ENCODE measurements at places on chromosomes 2 and 18.

- DNase-seq: no peak
Measured at GRCh38 chr2:217186152-217186551, 326.3 kb upstream of the TNP1 start.

DNA sequence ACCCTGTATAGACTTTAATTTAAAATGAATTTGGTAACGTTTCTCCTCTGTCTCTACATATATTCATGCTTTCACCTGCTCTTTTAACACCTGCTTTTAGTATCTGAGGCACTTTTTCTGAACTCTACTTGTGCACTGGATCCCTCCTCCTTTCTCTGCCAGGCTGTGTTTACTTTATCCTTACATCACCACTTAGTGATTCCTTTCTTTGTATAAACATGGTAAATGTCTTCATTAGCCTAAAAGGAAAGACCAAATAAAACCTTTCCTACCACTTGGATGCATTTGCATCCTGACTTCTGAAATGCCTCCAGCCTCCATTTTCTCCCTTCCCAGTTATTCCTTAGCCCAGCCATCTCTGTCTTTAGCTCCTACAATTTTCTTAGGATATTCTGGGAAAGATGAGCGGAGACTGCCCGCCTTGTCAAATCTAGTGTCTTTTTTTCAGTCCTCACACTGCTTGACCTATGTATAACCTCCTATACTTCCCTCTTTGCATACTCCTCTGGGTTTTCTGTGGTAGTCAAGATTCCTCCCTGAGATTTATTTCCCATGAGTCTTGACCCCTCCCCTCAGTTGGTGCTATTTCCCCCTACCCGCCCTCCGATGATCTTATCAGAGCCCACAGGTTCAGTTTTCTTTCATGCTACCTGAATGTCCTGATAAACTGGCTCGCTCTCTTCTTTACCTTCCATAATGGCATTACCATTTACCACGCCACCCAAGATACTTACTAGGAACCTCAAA lies 44.8 kb downstream of the REL start:
- DNase-seq: no peak

GRCh38 chr2:102826904-102827303 lies 65.1 kb downstream of the TMEM182 start:
- no peak for DNase-seq

- no peak for DNase-seq
Measured at GRCh38 chr18:69936191-69936558, 11.5 kb downstream of the CD226 start.

DNA sequence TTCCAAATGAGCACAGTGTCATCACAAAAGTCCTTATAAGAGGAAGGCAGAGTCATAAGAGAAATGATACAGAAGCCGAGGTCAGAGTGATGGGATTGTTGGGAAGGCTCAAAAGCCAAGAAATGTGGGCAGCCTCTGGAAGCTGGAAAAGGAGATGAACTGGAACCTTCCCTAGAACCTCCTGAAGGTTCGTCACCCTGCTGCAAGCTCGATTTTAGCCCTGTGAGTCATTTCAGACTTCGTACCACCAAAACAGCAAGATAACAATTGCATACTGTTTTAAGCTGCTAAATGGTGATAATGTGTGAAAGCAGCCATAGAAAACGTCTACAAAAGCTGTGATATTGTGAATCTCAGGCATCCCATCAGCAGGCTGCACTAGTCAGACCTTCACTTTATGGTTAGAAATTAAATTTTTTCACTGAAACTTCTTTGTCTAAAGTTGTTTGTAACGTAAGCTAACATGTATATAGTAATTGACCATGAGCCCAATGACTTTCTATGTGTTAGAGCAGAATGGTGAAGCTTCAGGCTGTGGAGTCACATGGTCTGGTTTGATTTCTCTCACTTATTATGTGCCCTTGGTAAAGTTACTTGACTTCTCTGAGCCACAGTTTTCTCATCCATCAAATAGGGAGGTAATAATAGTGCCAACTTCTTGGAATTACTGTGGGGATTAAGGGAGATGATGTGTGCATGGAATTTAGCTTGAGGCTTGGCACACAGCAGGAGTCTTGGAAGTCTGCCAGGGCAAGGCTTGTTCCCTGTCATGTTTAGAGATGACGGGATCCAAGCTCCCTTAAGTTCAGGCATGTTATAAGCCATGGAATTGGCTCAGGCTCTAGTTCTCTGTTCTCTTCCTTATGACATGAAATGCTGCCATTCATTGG lies 132.0 kb upstream of the CCDC195 start:
- DNase-seq: no peak

GRCh38 chr18:78770139-78770822 lies 209.3 kb upstream of the SALL3 start:
- DNase-seq: peak; percentile 44

DNA sequence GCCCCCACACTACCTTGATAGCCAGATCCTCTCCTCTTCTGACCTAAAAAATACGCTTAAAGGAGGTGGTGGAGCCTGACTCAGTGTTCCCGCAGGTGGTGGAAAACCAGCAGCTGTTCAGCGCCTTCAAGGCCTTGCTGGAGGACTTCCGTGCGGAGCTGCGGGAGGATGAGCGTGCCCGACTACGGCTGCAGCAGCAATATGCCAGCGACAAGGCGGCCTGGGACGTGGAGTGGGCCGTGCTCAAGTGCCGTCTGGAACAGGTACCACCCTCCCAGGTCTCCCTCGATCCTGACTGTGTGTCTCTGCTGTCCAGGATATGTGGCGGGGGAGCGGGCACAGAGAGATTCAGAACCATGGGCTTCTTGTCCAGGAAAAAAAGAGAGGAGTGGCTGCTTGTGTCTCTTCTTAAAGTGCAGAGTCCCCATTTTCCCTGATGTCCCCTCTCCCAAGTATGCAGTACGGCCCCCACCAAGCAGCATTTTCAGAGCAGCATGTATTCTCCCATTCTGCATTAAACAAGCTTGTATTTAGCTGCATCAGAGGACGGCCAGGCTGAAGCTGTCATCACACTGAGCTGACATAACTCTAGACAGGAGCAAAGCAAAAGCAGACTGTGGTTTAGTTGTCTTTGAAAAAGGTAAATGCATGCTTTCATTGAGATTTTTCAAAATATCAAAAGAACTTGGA lies 101.6 kb downstream of the MTCL1 start:
- no peak for DNase-seq

- peak; percentile 35 for DNase-seq
Measured at GRCh38 chr18:46422552-46423055, 234.4 kb downstream of the LOXHD1 start.

- peak; percentile 24 for DNase-seq
Measured at GRCh38 chr2:128643221-128644065, 324.8 kb upstream of the HS6ST1 start.

GRCh38 chr2:204491528-204491927 lies 53.7 kb upstream of the PARD3B start:
- DNase-seq: no peak

GRCh38 chr2:239253264-239253663 lies 147.6 kb downstream of the HDAC4 start:
- DNase-seq: no peak

DNA sequence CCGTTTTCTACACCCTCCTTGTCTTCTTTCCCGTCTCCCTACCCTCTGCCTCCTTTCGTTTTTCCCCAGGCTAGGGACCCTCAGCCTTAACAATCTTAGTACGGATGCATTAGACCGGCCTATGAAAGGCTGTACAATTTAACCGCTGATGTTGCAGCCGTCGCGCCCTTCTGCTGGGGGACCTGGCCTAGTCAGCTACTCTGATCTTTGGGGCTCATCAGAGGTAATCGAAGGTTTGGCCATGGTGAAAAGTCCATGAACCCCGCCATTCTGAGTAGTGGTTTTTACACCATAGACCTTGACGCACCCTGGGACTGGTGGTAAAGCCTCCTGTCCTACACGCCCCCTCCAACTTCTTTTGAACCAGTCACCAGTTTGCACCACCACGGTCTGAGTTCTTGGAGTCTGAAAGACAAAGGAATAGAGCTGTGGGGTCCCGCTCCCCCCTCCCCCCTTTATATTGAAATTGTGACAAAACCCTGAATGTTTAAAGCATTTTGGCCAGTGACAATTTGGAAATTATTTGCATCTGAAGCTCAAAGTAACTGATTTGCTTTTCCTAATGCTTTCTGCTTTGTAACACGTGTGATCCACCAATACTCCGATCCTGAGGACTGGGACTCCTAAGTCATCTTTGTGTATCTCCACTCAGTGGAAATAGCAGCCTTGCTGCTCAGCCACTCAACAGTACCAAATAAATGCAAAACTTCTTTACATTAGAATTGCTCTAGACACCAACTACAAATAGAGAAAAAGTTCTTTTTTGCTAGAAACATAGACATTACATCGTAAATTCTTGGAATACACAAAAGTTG lies 642 bp upstream of the SRSF7 start:
- DNase-seq: no peak

- DNase-seq: no peak
Measured at GRCh38 chr2:222637067-222637466, 18.8 kb downstream of the FARSB start.

DNA sequence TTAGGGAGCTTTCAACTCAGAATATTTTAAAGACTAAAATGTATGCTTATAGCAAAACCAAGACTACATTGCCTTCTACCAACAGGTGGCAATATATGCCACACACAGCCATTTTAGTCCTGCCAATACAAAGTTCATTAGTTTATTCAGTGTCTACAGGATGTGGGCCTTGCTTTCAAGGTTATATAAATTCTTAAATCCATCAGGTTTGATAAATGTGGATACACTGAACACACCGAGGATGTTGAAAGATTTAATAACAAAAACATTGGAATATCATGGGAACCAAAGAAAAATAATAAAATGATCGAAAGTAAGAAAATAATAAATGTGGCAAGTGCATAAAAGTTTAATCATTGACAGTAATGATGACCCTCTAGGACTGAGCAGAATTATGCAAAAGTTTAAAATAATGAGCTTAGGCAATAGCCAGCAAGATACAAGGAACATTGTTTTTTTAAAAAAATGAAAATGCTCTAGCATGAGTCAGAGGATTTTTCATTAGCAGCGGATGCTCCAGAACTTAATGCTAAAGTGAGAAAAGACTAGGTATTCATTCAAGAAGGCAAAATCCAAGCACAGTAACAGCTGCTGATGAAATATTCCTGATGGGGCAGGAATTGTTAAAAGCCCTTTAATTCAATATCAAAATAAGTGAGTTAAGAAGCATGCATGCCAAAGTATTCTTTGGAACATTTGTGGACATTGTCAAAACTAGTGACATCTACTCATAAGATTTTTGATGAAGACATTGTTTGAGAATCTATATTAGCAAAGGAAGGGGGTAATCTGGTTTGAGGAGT lies 14.2 kb downstream of the SCN9A start:
- no peak for DNase-seq

DNA sequence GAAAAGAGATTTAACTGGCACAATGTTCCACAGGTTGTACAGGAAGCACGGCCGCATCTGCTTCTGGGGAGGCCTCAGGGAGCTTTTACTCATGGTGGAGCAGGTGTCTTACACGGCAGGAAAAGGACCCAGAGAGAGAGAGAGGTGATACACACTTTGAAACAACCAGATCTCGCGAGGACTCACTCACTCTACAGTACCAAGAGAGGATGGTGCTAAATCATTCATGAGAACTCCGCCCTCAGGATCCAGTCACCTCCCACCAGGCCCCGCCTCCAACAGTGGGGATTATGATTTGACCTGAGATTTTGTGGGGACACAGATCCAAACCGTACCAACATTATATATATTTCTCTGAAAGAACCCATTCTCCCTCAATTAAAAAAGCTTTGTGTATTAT lies 79.7 kb upstream of the DOCK10 start:
- no peak for DNase-seq

- no peak for DNase-seq
Measured at GRCh38 chr18:60096428-60096827, 196.6 kb downstream of the PMAIP1 start.

- no peak for DNase-seq
Measured at GRCh38 chr2:43041661-43042360, 184.6 kb downstream of the ZFP36L2 start.

DNA sequence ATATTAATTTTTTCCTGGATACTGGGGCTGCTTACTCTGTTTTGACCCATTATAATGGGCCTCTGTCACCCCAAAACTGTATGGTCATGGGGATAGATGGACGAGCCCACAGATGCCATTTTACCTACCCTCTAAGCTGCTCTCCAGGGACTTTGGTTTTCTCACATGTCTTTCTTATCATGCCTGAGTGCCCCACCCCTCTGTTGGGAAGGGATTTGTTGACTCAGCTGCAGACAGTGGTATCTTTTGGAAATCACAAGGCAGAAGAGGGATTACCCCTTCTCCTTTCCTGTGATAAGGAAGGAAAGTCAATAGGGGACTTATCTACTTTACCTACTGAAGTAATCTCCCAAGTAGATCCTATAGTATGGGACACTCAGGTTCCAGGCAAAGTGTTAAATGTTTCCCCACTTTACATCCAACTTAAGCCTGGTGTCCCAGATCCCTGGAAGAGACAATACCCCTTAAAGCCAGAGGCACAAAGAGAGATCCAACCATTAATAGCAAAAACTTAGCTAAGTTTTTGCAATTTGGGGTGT lies 182.7 kb downstream of the RNF152 start:
- no peak for DNase-seq

DNA sequence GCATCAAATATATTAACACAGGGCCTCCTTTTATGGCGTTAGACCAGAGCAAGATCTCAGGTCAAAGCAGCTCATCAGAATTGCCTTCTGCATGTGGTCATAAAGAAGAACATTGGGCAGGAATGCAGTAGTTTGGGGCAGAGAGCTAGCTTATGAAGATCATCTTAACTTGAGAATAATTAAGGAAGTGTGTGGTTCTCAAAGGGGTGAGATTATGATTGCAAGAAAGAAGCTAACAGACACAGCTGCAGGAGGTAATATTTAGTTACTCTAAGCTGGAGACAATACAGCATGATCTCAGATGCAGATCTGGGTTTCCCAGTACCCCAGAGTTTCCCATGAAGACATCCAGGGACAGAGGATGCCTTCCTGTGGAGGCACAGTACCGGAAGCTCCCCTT lies 91.6 kb downstream of the TTC27 start:
- no peak for DNase-seq

DNA sequence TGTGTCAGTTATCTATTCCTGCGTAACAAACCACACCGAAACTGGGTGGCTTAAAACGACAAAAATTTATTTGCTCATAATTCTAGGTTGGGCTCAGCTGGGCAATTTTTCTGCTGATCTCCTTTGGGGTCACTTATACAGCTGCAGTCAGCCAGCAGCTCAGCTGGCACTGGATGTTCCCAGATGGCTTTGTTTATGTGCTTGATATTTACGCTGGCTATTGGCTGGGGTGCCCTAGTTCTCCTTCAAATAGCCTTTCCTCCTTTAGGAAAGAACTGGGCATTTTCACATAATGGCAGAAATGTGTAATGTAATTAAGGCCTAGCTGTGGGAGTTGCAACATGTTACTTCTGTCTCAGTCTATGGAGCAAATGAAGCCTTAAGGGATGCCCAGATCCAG lies 142.2 kb downstream of the B3GNT2 start:
- DNase-seq: no peak

- DNase-seq: no peak
Measured at GRCh38 chr2:111205774-111206173, 85.1 kb downstream of the BCL2L11 start.

DNA sequence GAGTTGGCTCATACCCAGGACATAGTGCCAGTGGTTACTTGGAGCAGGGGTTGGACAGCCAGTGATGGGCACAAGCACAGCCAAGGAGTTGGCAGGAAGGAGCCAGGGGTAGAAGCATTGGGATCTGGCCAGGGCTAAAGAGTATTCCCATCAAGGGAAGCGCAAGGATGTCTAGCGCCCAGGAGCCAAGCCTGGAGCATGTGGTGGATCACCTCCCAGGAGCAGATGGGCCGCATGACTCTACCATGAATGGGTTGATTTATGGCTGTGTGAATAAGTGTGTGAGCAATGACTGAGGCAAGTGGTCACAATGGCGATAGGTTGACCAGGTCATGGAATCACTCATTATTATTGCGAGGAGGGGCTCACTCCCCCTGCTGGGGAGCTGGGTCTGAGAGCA lies 111.1 kb downstream of the FHOD3 start:
- DNase-seq: no peak
